ENCODE measurements at places on chromosomes 4 and X. TPM values are rescaled to one million over a fixed set of nuclear protein-coding genes. Genes with fewer than 3 reads are reported as not detected.

Gene CXCL11
- total RNA-seq: 0.18 TPM

Gene SLC10A4
- total RNA-seq: not detected

Gene CT45A1
- total RNA-seq: not detected

Gene SGMS2
- total RNA-seq: 0.61 TPM

Gene IGFBP7
- not detected for total RNA-seq

Data from CD8-positive, alpha-beta memory T cell (primary cell).